AG04449 (cell line): ENCODE measurements at places on chromosomes 6 and 20.
A peak's percentile ranks its signal among the peaks of the same experiment; 100 is the strongest.

DNA sequence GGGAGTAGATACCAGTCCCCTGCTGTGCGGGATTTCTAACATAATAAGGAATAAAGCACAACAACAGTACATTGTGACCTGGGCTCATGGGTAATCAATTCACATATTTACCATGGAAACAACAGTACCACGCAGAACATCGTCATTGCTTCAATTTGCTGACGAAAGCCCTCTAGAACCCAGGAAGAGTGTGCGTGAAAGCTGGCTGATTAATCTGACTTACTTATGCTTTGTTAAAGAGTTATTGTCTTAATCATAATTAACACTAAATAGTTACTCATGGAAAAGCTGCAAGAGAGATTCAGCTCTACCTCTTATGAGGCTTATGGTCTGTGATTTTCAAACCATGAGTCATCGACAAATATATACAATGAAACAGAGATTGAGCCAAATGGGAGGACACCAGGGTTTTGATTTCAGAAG lies 644.3 kb upstream of the AGPAT4 start:
- DNase-seq = no peak

DNA sequence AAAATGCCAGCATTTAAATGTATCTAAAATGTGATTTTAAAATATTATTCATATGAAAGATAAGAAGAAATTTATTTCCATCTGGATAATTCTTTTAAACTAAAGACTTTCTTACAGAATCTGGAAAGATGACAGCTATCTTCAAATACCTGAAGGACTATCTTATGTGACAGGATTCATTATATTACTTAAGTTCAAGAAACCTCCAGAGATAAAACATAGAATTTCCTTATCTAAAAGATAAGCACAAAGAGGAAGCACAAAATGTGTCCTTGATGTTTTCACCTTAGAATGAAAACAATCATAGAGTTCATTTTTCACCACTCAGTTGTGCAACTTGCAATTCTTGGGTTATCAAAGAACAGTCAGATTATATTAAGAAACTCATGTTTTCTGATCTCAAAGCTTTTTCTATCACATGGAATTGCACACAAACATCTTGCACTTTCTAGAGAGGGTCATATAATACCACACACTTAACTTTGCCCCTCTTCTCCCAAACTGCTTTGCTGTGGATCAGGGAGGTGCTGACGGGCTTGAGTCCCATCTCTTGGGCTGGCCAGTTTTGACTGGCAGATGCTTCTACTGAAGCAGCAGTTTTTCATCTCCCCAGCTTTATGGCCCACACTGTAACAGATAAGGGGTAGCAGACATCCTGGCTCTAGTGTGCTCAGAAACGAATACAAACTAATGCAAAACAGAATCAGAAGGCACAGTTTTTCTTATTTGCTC lies 467.4 kb downstream of the CDC5L start:
- DNase-seq = no peak

GRCh38 chr6:136591617-136592016 lies 41.4 kb upstream of the MAP7 start:
- DNase-seq = no peak

GRCh38 chr6:121578216-121578615 lies 142.8 kb downstream of the GJA1 start:
- no peak for DNase-seq

GRCh38 chr6:47308198-47308517 lies 1.5 kb downstream of the TNFRSF21 start:
- DNase-seq = no peak

GRCh38 chr20:19688031-19688806 lies 69.8 kb upstream of the RIN2 start:
- peak; percentile 76 for DNase-seq

DNA sequence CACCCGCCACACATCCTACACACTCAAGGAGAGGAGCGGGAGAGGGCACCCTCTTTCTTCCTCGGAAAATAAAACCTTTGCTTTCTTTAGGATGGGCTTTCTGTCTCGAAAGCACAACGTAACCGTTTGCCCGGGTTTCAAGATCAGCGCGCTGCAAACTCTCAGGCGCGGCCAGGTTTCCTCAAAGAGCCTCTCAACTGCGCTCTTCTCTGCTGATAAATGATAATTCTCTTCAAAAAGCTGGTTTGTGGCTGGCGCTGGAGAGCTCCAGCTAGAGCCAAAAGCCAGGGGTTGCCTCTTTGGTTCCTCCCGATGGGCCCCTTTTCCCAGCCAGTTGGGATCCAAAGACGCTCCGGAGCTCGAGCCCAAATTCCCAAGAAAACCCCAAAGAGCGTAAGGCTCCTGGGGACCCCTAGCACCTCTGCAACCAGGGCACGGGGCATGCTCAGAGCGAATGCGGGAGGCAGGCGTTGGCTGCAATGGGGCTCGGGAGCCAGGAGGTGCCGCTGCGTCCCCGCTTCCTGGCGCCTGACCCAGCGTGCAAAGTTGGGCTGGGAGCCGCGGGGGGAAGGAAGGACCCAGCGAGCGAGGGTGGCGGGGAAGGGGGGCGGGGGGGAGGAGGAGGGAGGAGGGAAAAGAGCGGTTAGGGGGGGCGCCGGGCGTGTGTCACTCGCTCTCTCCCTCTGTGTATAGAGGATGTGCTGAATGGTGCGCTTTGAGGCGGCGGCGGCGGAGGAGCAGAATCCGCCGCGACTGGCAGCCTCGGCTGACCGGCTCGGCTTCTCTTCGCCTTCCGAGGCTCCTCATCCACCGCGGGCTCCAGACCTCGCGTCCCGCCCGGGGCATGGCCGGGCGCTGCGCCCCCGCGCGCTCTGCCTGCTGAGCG lies at the start of gene PLCB1:
TSS of gene PLCB1 (plus strand) at position 669 of the 886 bp plus-strand sequence. CDS start 386 bp downstream, outside the sequence.
- DNase-seq = no peak

DNA sequence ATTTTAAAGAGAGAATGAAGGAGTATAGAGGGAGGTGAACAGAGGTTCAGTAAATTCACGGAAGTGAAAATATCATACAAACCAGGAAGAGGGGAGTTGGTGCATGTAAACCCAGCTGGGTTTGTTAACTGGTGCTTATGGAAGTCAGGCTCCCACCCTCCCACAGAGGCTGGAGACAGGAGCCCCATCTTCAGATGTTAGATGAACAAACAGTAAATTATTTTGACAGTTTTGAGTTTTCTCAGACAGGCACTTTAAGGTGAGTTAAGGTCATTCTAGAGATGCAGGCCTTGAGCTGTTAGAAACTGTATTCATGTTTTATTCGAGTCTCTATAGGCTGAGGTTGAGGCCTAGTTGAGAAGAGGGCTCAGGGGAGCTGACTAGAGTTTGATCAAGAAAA lies 41.8 kb upstream of the FUCA2 start:
- no peak for DNase-seq

DNA sequence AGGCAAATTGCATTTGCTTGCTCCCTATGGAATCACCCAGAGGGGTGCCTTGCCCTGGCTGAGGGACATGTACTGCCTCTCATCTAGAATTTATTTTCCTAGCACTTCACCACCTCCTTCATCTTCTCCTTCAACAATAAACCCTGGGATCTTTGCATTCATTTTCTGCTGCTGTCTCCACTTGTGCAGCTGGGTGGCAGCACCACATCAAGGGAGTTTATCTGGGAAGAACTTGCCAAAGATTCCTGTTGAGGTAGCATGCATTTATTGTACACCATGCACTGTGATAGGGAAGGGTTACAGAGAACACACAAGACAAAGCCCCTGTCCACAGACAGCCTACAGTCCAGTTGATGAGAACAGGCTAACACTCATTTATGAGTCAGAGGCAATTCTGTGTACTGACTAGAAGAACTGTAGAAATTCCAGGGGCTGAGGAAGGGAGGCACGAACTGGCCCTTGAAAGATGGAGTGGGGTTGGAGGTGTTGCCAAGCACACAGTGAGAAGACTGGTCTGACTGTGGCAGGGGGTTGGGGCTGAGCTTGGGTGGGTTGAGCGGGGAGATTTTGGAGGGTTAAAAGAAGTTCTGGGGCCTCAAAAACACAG lies 17.5 kb downstream of the C20orf173 start:
- no peak for DNase-seq

DNA sequence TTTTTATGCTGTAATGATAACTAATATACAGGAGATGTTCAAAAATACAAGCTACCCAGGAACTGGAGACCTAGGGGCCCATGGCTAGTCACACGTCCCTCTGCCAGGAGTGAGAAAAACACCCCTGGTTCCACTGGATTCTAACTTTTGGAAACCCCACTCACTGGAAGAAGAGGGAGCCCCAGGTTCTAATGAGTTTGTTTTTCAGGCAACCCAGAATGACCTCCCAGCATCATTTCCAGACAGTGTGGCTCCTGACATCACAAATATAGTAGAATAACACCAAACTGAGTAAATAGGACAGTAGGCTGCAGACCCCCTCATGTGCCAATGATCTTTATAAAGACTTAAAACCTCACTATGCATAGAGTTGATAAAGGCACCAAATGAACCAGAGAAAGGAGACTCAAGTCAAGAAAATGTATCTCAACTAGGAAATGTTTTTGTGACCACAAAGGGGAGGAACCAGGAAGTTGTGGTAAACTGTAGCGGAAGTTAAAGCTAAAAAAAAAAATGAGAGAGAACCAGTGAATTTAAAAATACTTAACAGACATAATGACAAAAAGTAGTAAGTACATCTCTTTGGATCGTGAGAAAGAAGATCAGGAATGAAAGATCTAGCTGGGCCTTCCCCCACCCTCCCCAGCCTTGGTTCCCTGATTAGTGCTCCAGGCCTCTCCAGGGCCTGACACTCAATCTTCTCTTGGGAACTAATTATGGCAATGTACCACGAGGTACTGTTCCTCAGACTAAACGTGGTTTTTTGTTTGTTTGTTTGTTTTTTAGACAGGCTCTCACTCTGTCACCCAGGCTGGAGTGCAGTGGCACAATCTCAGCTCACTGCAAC lies 19.8 kb downstream of the HLA-E start:
- DNase-seq = no peak

DNA sequence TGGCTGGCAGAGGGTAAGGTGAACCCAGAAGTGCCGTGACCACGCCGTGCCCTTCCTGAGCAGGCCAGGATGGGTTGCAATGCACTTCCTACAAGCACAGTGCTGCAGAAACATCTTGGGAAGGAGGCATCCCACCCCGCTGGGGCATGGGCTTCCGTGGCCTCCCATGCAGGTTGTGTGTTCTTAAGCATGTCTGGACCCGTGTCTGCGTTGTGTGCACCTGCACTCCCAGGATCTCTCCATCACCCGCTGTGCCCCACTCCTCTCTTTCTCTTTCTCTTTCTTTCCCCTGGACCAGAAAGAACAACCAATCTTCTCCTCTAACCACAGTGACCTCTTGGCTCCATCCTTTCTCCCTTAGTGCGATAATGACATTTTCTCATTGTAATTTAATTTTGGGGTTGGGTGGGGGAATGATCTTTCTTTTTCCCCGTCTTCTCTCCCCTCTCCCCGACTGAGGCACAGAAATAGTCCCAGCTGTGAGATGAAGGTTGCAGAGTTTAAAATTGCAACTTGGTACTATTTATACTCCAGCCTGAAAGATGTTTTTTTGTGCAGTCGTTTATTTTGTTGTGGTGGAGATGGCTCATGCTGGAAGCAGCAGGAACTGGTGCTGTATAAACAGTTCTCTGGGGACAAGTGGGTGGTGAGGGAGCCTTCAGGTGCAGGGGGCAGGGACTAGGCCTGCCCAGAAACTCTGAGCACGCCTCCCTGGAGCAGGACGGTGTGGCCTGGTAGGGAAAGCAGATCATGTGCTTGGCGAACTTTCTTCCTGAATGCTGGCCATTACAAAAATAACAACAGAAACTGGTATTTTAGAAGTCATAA lies 20.5 kb downstream of the BCAS4 start:
- peak; percentile 38 for DNase-seq

DNA sequence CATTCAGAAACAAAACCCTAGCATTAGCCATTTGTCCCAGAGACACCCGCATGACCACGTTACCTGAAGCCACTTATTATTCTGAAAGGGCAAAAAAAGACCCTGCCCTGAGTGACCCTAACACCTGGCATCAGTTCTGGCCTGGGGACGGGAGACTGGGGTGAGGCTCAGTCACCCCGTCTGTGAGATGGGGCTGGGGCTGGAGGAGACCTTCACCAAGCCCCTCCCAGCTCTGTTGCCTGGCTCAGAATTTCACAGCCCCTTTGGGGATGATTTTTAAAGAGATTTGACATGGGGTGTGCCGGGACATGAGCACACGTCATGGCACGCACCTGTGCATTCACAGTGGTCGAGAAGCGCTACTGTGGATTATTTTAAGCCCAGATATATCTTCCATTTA lies 1.4 kb upstream of the BPIFB6 start:
- no peak for DNase-seq

DNA sequence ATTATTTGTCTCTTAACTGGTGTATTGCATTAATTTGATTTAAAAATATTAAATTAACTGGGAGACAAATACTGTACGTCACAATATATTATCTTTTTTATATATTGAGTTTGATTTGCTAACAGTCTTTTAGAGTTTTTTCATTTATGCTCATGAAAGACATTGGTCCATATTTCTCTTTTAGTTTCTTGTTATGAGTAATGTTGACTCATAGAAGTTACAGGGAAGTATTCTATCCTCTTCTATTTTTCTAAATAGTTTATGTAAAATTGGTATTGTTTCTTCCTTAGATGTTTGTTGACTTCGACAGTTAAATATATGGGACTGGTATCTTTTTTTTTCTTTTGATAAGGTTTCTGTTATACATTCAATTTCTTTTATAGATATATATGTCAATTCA lies 1115.6 kb upstream of the CITED2 start:
- no peak for DNase-seq

DNA sequence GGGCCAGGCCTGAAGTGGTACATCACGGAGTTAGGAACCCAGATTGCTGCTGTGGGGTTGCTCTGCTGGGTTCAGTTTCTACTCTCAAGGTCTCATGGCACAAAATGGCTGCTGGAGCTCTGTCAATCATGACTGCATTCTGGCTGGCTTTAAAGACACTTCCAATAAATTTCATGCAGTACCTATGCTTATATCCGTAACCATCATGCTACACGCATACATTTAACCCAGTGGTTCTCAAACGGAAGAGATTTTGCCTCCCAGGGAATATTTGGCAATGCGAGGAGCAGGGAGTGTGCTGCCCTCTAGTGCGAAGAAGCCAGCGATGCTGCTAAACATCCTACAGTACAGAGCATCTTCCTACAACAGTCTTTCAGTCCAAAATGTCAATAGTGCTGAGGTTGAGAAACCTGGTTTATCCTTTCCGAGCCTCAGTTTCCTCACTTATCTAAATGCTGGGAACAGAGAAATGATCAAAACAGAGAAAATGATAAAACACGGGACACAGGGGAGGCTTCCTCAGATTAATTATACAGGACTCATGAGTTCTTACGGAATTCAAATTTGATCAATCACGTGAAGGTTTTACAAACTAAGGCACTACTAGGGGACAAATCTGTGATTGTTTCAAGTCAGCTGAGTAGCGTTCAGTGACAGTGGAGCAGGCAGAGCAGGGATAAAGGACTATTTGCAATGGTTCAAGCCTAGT lies 9.6 kb upstream of the SLC2A10 start:
- no peak for DNase-seq

- DNase-seq = no peak
Observed at GRCh38 chr6:11711003-11711983, 67.3 kb downstream of the ADTRP start.

GRCh38 chr20:53004267-53004813 lies 32.2 kb downstream of the TSHZ2 start:
- DNase-seq = no peak

- no peak for DNase-seq
Observed at GRCh38 chr20:10178727-10179313, 39.8 kb upstream of the SNAP25 start.

GRCh38 chr6:147548921-147549475 lies 40.5 kb downstream of the SAMD5 start:
- no peak for DNase-seq

- no peak for DNase-seq
Observed at GRCh38 chr6:44265722-44266233, 427 bp upstream of the NFKBIE start.
